ENCODE measurements at places on chromosomes 2 and 18.

DNA sequence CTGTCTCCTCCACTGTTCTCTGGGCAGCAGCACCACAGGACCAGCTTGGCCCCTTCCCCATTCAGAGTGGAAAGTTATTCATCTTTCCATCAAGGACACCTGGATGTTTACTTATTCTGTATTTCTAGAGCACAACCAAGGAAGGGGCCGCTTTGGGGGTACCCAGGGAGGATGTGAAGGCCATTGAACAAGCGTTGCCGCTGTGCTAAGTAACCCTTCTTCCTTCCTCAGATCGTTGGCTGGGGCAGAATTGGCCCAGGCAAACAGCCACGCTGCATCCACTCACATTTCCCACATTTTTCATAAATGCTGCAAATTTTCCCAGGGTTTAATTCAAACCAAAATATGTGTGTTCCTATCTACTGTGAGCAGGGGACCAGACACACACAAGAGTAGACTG is 76.2 kb upstream of the NPAS2 start:
- DNase-seq: no peak

GRCh38 chr2:25074826-25075225 is 33.0 kb downstream of the EFR3B start:
- DNase-seq: no peak

DNA sequence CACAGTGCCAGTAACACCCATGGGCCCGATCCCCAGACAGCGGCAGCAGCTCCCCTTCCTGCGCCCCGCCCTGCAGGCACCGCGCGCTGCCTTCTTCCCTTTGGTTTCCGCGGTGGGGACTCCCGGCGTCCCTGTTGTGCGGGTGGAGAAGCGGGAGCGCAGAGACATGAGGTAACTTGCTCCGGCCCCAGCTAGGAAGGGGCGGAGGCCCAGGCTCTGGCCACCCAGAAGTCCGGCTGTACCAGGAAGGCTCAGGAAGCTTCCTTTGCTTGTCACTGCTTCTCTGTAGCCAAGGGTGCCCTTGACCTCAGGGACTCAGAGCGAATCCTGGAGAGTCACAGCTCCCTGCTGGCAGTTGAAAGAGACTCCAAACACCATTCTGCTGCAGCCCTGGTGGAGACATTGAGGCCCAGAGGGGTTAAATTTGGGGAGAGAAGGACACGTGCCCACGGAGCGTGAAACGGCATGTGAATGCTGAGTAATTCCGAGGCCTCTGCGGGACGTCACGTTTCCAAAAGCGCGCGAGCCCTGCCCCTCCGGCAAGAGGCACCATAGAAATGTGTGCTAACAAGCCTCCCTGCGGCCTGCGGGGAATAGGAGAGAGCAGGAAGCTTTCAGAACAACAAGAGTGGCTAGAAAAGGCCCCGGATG is 6.7 kb upstream of the ADCY3 start:
- DNase-seq: no peak

DNA sequence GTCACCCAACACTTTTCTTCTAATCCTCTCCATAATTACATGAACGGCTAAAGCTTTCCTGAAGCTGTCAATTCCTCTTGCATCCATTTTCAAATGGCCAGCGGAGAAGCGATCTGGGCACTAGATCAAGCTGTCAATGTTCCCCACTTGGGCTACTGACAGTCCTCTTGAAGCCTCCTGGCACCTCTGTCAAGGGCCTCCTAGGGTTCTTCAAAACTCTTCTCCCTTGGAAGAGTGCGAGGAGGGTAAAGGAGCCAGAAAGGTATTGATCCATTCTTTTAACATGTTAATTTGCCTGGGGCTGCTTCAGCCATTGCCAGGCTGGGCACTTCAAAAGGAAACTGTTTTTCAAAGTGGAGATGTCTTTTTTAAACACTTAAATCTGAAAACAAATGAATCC is 19.8 kb downstream of the EPHA4 start:
- no peak for DNase-seq

DNA sequence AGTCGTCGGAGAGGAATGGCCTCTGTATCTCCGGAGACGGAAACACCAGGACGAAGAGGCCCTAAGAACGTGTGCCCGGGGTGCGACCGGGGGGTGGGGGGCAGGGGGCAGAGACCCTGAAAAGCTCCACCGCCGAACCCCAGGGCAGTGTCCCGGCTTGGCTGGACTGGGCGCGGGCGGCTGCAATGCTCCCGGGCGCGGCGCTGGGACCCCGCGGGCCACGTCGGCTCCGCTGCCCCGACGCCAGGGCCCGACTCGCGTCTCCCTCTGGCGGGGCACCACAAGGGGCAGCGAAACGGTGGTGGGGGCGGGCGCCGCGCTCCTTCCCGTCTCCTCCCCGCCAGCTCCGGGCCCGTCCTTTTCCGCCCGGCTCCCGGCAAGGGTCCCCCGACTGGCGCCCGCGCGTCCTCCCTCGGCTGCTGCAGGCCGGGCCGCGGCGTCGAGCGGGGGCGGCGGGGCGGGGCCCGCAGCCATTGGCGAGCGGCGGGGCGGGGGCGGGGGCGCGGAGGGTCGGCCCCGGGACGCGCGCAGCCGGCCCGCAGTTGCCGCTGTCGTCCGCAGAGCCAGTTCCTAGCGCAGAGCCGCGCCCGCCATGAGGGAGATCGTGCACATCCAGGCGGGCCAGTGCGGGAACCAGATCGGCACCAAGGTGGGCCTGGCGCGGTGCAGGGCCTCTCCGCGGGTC is at the start of gene TUBB6:
Gene TUBB6 (plus strand): TSS at position 541 of the 685 bp plus-strand sequence. CDS start 52 bp downstream, at position 593.
- no peak for DNase-seq

DNA sequence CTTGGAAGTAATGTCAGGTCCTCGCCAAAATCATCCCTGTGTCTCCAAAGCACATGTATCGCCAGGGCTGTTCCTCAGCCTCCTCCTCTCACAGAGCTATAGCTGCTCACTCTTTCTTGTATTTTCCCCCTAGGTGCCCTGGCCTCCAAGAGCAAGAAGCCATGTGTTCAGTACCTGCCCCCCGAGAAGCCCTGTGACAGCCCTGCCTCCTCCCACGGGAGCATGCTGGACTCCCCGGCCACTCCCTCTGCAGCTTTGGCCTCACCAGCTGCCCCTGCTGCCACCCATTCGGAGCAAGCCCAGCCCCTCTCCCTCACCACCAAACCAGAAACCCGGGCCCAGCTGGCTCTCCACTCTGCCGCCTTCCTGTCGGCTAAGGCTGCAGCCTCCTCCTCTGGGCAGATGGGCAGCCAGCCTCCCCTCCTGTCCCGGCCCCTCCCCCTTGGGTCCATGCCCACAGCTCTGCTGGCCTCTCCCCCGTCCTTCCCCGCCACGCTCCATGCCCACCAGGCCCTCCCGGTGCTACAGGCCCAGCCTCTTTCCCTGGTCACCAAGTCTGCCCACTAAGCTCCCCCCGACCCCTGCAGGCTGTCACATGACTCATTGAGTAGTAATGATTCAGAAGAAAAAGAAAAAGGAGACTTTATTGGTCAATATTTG is 18.8 kb downstream of the TGOLN2 start:
- DNase-seq: no peak

DNA sequence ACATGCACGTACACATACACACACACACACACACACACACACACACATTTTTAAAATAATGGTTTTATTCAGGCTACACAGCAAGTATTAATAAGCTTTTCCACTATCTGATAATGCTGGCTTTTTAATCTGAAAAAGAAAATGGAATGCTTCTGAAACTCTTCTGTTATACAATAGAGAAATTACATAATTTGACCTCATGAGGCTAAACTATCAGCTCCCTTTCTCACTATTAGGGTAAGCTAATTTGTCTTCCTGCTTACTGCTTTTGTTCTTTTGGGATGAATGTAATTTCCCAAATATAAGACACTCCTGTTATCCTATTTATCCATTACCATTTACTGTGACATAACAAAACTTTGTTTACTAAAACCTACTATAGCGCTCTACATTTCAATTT is 41.8 kb downstream of the MAP4K3 start:
- DNase-seq: no peak

GRCh38 chr2:168831662-168832061 is 29.2 kb downstream of the NOSTRIN start:
- no peak for DNase-seq

GRCh38 chr2:178241844-178242551 is 47.7 kb downstream of the OSBPL6 start:
- no peak for DNase-seq

- DNase-seq: no peak
Observed at GRCh38 chr18:9760641-9761040, 52.5 kb downstream of the RAB31 start.

GRCh38 chr2:17600556-17601204 is 60.2 kb downstream of the VSNL1 start:
- DNase-seq: no peak

DNA sequence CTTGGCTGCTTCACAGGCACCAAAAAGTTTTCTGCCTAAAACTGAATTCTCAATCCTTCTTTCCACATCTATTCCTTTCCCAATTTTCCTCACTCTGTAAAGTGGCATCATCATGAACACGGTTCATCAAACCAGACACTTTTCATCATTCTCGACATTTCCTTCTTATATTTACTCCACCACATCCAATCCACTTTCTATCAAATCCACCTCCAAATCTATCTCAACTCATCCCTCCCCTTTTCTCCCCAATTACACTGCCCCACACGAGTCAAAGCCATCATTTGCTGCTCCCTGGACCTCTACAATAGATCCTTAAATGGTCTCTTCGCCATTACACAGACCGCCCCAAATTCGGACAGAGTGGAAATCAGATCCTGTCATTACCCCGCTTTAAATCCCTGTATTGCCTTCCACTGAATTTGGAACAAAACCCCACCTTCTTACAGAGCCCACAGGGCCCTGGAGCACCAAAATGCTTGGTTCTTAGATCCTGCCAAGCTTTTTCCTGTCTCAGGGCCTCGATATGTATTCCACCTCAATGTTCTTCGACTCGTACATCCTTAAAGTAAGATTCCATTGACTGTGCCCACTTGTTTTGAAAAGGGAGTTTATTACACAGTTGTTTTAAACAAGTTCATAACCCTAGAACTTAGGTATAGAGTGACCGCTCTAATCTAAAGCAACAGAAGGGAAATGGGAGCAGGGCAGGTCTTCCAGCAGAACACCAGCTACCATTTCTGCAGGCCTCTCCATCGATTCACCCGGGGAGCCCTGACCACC is 856 bp downstream of the ACAA2 start:
- no peak for DNase-seq

DNA sequence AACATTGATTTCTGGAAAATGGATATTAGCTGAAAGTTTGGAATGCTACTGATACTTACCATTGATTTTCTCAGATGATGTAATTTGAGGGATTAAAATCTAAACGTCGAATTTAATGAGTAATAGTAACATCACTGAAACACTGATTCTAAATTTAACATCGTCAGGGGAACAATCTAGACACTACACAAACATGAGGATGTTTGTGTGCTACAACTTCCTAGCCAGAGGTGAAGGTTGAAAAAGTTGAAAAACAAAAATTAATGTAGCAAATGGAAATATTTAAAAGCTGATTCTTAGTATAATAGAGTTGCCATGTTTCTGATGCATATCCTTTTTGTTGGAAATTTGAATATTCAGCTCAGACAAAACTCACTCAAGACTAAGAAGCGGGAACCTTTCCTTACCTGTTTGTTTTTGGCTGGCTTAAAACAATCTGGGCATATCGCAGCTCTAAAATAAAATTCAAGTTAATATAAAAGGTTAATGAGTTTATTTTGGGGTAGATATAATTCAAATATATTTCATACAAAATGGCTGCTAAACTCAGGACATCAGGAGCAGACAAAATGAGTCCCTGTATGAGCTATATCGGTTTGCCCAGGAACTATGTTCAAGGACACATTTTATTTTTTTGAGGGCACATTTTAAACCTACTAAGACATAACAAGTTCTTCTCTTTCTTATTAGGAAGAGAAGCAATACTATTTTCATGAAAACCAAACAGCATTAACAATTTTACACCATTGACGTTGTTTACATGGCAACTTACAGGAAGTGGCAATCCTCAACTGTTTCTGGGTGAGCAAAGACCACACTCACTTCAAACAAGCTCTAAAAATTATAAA is 52.6 kb upstream of the PEX13 start:
- DNase-seq: no peak

Data from effector CD8-positive, alpha-beta T cell (primary cell).